ENCODE measurements at places on chromosomes 16 and 17. TPM values are rescaled to one million over a fixed set of nuclear protein-coding genes. Genes with fewer than 3 reads are reported as not detected.

CHD9 gene
- total RNA-seq: 27.4 TPM

ZSCAN10 gene
- 0.30 TPM for total RNA-seq

ABCC12 gene
- total RNA-seq: not detected

SEZ6L2 gene
- not detected for total RNA-seq

ZNF48 gene
- total RNA-seq: 12.4 TPM

SNAI3 gene
- 7.2 TPM for total RNA-seq

DBNDD1 gene
- 0.09 TPM for total RNA-seq

PRR14 gene
- 71.0 TPM for total RNA-seq

C17orf78 gene
- total RNA-seq: not detected
